ENCODE measurements at places on chromosomes 2 and 18.

GRCh38 chr18:6731222-6731596, 1.7 kb downstream of the ARHGAP28 start:
- DNase-seq: no peak

GRCh38 chr2:77831060-77831459, 308.9 kb upstream of the LRRTM4 start:
- DNase-seq: no peak

GRCh38 chr2:163191372-163191771, 352.8 kb upstream of the KCNH7 start:
- DNase-seq: no peak

- DNase-seq: no peak
These were observed 21.6 kb downstream of the TNS1 start for GRCh38 chr2:217981084-217981730.

- no peak for DNase-seq
These were observed at the start of gene FHOD3 for GRCh38 chr18:36297417-36298125. FHOD3 (plus strand) TSS chr18:36297713; CDS start chr18:36297836, 123 bp downstream.

GRCh38 chr2:230174466-230174865, 45.3 kb downstream of the SP110 start:
- no peak for DNase-seq

DNA sequence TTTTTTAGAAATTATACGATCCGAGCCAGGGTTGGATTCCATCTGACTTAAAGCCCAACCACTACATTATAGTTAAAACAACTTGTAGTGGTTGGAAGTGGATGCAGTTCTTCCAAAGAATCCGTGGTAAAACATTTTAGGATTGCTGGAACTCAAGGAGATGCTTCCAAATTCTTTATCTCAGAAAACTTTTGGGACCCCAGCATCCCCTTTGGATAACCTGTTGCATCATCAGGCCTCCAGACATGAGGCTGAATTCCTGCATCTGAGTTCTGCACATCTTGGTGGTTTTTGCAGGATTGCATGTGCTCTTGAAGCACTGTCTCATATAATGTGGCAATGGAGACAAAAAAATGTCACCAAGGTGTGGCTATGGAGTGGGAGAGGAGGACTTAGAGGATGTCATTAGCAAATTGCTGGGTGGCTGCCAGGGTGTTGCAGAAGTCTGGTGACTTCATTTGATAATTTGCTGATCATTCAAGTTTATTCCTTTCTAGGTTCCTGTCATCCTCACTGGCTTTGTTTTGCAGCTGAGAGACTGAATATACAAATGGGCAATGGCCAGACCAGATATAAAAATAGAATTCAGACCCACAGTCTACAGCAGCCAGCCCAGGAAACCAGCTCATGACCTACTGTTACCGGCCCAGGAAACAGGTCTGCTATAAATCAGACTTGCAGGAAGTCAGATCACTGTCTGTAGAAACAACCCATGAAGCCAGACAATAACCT, 207.7 kb downstream of the BCL2 start:
- no peak for DNase-seq

DNA sequence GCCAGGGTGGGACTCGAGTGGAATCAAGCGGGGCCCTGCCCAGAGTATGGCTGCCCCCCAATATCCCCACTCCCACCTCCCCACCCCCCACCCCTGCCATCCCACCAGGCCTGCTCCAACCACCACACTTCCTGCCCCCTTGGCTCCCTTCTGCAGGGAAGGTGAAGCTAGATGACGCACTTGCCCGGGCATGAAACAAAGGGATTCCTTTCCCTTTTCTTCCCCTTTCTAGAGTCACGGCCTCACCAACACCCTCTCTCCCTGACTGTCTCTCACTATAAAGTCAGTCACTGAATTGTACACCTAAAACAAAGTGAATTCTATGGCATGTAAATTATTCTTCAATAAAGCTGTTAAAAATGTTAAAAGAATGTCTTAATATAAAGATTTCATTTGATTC, 16.0 kb downstream of the ZBTB7C start:
- DNase-seq: no peak

GRCh38 chr2:154140249-154141025, 268.7 kb downstream of the GALNT13 start:
- DNase-seq: no peak

DNA sequence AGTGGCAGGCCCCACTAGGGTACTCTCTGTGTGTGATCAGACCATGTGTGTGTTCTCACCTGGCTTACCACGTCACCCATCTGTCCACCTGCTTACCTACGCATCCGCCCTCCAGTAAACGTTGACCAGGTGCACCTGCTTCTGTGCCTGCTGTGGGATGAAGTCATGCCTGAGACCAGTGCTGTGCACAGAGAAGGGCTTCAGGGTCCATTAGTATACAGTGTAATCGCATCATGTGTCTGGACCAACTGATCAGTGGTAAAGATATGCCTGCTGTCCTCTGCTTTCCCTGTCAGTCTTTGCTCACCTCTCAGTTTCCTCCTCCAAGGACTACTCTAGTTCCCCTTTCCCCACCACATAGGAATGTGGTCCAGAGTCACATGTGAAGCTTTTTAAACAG, 109.3 kb downstream of the FHOD3 start:
- no peak for DNase-seq

DNA sequence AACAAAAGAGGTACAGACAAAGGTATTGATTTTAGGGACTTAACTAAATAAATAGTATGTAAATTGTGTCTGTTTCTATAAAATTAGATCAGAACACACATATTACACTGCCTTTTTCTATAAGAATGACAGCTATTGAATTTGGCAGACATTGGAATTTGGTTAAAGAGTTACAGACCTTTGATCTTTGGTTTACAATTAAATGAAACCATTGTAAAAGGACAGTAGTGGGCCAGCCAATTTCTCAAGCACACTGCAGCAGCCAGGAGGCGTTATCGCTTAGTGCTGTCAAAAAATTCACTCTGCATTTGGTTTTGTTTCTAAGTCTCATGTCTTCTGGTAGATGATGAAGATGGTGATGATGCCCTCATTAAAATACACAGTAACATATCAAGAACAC, 175.9 kb downstream of the NR4A2 start:
- no peak for DNase-seq

DNA sequence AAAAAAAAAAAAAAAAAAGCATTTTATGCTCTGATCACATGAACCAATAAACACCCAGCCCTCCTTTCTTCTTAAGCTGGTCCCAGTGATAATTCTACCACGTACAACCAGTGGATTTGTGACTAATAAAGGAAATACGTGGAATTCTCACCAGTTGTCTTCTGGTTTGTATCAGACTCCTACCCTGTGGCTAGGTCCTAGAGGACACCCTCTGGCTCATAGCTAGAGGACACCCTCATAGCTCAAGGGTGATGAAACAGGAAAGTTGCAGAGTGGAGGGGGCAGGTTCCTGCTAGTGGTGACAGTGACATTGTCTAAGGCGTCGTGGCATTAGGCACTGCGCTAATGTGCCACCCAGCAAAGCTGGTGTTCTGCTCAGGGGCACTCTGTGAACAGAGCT, 167.8 kb downstream of the BCL11A start:
- DNase-seq: no peak

GRCh38 chr2:65276609-65277008, 49.0 kb downstream of the ACTR2 start:
- DNase-seq: no peak

DNA sequence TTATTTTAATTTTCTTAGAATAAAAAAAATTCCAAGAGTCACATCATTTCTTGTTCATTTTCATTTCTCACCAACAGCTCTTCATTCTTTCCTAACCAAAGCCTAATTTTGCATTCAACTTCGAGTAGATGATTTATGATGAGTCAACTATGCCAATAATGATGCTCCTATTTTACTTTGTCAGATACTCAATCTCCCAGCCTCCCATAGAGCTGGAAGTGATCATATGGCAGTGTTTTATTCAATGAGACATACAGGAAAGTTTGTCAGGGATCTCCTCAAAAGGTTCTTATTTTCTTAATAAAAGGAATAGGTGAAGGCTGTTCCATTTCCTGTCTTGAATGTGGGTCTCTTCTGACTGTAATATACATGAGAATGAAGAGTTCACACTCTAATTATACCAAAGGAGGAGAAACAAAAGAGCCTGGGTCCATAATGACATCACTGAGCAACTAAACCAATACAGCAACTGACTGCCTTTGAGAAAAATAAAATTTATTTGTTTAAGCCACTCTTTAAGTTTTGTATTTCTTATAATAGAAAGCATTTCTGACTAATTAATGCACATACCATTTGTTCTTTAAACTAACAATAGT, 231.2 kb upstream of the CYP26B1 start:
- DNase-seq: no peak

GRCh38 chr2:31888550-31888949, 122.3 kb downstream of the MEMO1 start:
- DNase-seq: no peak

GRCh38 chr2:11679486-11680181, 9.6 kb upstream of the NTSR2 start:
- no peak for DNase-seq

DNA sequence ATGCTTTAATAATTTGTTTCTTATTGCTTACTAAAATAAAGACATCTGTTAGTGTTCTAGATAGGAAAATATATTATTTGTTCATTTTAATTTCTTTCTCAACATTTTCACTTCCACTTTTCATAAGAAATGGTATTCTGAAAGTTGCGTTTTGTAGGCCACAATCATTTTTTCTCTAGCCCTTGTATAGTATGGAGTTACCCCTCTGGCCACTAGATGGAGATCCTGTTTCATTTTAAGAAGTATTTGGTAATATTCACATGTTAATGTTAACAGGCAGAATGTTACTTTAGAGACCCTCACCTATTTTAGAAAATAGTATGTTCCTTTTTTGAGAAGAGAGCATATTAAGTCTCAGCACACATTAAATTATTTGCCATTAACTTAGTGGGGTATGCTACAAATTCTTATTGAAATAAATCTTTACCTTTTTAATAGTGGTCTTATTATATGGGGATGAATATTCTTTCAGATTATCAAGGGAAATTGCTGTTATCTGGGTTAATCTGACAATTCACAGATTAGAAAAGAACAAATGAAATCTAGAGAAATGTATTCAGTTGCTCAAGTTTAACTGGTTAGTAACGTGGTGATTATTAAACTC, 73.9 kb upstream of the TTC27 start:
- no peak for DNase-seq

- DNase-seq: no peak
These were observed 424.2 kb downstream of the TGIF1 start for GRCh38 chr18:3874125-3874524.

GRCh38 chr2:44883356-44883755, 58.1 kb upstream of the SIX3 start:
- DNase-seq: no peak

- no peak for DNase-seq
These were observed 175.3 kb upstream of the EPHA4 start for GRCh38 chr2:221747289-221747972.

DNA sequence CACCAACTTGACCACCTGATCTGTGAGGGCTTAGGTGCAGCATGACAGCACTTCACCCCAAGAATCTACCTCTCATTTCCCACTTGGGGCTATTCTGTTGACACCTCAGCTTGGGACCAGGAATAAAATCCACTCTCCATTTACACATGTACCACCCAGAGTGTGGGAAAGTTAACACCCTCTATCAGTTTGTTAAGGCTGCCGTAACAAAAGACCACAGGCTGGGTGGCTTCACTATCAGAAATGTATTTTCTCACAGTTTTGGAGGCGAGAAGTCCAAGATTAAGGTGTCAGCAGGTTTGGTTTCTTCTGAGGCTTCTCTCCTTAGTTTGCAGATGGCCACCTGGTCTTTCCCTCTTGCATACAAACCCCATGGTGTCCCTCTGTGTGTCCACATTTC, 277.7 kb upstream of the ERBB4 start:
- no peak for DNase-seq

DNA sequence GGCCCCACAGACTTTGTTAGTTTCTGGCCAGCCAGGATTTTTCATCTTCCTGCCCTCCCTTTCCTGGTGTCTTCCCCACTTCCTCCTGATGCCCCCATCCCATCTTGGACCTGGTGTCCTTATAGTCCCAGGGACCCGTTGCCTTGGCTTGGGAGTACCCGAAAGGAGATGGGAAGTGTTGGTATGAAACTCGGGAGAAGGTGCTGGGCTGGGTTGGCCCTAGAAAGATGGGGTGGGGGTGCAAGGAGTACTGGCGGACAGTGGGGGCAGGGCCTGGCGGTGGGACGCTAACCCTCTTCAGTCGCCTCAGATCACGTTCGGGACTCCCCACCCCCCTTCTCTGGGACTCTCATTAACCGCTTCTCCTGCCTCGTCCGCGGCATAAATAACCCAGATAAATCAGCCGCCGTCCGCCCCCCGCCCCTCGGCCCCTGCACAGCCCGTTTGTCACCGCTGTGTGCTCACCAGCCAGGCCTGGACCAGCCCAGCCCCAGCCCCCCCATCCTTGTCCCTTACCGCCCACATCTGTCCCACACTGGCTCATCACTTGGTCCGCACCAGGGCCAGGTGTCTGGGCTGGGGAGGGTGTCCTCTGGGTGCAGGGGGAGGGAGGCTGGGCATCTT, 3.7 kb upstream of the ASIC4 start:
- no peak for DNase-seq

DNA sequence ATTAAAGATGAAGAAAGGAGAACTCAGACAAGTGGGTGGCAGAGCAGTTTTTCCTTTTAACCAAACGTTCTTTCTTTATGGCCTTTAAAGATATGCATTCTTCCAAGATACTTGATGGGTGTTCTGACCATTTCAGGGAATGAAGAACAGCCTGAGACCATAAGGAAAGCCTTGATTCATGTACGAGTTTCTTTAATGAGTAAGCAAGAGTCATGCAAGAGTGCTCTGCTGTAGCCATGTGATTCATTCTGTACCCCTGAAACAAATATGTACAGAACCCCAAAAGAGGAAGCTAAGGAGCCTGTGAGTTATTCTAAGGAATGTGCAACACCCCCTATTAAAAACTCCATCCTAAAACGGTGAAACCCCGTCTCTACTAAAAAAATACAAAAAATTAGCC, 372.8 kb downstream of the MTX2 start:
- DNase-seq: no peak

DNA sequence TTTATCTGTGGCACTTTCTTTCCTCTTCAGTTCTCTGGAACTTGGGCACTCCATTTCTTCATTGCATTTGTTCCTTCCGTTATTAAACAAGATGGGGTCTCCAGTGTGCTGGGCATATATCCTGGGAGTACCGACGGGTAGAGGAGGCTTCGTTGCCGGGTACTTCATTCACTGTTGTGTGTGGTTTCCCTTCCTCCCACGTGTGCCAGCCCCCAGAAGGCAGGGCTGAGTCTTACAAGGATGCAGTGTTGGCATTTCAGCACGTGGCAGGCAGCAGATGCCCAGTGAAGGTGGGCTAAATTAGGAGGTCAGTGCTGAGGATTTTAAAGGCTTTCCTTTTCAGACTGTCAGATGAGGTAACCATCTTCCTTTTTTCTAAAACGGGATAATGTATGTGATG, 58.6 kb downstream of the MGAT5 start:
- DNase-seq: peak; percentile 23

- no peak for DNase-seq
These were observed 2.2 kb downstream of the CBLN2 start for GRCh38 chr18:72541871-72542332.

DNA sequence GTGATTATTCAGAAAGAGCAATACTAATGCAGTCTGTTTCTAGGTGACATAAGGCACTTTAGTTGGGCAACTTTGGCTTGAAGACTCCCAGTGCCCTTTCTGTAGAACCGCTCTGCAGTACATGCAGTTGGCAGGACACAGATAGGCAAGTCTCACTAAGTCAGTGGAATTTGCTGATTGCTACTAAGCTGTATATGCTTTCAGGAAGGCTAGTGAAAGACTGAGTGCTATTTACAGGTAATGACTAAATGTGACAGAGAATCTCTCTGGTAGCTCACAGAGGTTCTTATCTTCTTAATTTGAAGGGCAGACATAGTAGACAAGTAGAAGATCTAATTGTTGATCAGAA, 243.0 kb downstream of the WDPCP start:
- DNase-seq: no peak

Data from CD4-positive, alpha-beta T cell treated with Interleukin-17A for 4 hours (primary cell).